ENCODE measurements at places on chromosomes 7 and 10. TPM values are rescaled to one million over a fixed set of nuclear protein-coding genes. Genes with fewer than 3 reads are reported as not detected.

Gene RBM33
- total RNA-seq: 56.9 TPM

DNA sequence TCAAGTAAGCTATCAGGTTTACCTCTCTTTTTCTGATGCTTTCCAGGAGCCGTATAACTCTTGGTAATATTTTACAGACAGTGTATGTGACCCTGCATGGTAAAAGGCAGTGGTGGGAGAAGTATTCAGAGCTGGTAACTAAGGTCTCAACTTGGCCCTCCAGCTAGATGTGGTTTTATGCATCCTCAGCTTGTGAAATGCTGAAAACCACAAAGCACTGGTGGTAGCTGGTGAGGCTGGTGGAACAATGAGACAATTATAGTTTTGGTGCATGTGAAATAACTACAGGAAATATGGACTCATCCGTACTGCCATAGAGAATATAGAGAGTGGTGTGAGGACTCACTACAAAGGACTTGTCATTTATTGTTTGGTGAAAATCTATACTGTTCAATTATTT is 383.0 kb upstream of the PCDH15 start:
- DNase-seq: no peak

DNA sequence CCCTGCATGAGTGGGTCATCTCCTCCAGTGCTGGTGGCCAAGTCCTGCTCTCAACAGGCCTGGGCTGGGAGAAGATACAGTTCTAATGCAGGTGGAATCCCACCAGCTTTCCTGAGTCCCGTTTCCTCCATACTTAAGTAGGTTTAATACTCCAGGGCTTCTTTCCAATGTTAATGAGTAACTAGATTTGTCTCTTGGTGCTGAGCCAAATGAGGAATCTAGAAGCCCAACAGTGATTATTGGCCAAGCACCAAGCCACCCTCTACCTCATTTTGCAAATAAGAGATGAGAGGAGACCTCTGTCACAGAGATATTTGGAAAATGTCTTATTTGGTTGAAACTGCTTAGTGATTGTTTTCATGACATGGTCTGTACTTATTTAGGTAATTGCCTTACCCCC is 37.1 kb downstream of the STARD3NL start:
- no peak for DNase-seq

DNA sequence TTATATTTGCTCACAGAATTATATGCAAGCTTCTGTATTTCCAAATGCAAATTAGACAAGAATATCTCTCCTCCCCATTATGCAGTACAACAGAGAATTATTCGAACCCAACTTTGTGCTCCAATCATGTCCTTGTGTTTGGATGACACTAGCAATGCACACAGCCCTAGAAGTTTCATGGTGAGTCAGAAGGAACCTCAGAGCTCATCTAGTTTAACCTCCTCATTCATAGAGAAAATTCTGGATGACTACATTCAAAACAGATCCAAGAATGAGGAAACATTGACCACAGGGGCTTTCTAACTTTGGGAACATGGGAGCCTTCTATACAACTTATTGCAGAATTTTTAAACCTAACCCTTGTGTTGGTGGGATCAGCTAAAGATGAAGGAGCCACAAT is 12.8 kb upstream of the ARID5B start:
- DNase-seq: no peak

Gene NEURL1
- total RNA-seq: 40.2 TPM

- DNase-seq: peak; percentile 40
Observed at GRCh38 chr7:123209786-123210185, 10.0 kb upstream of the SLC13A1 start.

- no peak for DNase-seq
Observed at GRCh38 chr10:4051641-4052151, 266.7 kb upstream of the KLF6 start.

DNA sequence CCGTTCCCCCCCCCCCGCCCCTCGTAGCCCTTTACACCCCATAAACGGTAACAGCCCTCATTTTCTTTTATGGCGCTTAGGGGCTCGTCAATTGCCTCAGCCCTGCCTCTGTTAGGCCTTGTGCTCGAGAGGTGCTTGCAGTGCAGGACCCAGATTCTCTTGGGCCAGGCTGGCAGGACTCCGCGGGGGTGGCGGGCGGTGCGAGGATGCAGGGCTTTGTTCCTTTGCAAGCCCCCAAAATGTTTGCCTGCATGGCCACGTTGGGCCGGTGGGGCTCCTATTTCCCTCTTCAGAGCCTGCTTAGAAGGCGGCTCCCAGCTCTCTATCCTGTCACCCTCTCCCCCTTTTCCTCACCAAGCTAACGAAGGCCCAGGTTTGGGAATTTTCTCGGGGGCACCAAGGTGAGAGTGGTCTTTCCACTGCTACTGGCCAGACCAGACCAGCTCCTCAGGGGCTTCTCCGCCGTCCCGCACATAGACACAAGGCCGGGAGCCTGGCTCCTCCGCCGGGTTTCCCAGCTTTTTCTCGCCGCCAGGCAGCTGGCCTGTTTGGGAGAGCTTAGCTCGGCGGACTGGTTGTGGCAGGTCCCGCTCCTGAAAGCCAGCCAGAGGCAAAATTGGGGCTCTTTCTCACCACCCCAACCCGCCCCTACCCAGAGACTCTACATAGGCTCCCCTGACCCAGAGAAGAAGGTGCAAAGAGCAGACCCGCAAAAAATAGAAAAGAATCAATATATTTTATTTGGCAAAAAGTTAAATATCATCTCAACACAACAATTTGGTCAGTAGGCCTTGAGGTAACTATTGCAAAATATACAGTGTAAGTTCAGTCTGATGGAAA is 3.4 kb downstream of the HOXA9 start:
- no peak for DNase-seq

DNA sequence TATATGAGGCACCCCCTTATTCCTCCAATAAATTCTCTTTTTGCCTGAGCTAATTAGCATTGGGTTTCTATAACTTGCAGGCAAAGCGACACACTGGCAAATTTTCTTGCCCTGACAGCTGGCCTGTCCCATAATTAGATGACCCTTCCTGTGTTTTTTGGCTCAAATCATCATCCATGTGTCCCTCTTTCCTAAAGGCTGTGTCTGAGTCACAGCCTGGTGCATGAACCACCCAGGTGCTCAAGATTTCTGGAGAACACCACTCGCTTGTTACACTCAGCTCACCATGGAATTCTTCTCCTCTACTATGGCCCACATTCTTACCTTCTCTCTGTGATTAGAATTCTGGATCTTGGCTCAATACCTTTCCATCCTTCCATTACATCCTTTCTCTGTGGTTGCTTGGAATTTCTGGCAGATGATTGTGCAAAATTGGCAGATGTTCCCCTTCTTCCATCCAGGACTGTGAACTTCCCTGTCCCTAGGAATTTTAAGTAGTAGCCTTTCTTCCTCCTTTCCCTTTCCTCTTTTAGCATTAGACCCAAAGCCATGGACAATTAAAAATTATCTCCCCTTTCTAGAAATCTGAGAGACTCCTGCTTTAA is 116.0 kb upstream of the ANKRD1 start:
- no peak for DNase-seq

Gene OR2A42
- not detected for total RNA-seq

Gene PHKG1
- total RNA-seq: 1.7 TPM
